Breast epithelium (tissue), 4 donors: ENCODE measurements at places on chromosomes 3 and 15.

DNA sequence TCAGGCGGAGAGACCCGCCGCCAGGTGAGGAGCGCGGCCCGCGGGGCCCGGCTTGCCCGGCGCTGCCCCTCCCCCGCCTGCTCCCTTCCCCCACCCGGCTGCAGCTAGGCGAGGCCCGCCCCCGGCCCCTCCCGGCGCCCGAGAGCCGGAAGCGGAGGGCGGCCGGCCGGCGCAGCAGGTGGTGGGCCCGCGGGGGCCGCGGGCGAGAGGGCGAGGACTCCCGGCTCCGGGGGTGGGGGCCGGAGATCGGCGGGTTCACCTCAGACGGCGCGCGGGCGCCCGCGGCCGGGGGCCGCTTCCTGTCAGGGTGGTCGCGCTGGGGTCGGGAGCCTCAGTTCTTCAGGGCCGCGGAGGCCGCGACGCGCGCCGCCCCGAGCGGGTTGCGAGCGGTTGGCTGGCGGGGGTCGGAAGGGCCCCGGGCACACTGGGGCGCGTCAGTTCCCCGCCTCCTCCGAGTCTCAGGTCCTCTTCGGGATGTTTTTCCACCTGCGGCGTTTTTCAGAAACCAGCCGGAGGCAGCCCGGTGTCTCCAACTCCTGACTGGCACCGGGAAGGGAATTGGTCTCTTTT is 395 bp downstream of the ZFAND6 start:
- H3K27ac ChIP-seq, result peak overlapping the region; percentile 98
- peak overlapping the region; percentile 95 for H3K4me3 ChIP-seq
- no peaks in the 10 kb centered on the region for H3K27me3 ChIP-seq
- H3K36me3 ChIP-seq, result no peaks in the 10 kb centered on the region
- H3K4me1 ChIP-seq, result no peaks in the 10 kb centered on the region

GRCh38 chr3:53114412-53115074 is 15.7 kb downstream of the RFT1 start:
- no peak for DNase-seq
- H3K36me3 ChIP-seq, result peaks cover 6% of the 10 kb centered on the region
- no peak overlapping the region for H3K4me3 ChIP-seq
- H3K27me3 ChIP-seq, result no peaks in the 10 kb centered on the region
- peaks cover 3% of the 10 kb centered on the region for H3K4me1 ChIP-seq
- no peak overlapping the region for H3K27ac ChIP-seq

- H3K4me1 ChIP-seq, result no peaks in the 10 kb centered on the region
- H3K27ac ChIP-seq, result peak overlapping the region; percentile 85
- no peaks in the 10 kb centered on the region for H3K36me3 ChIP-seq
- DNase-seq, result no peak
These were observed 619 bp downstream of the EIF2AK4 start for GRCh38 chr15:39934397-39935071.

GRCh38 chr3:126777366-126777765 is 73.3 kb downstream of the CHCHD6 start:
- H3K4me1 ChIP-seq, result no peaks in the 10 kb centered on the region
- H3K4me3 ChIP-seq, result no peak overlapping the region
- no peaks in the 10 kb centered on the region for H3K27me3 ChIP-seq
- no peak for DNase-seq

GRCh38 chr3:12831301-12831866 is 10.0 kb downstream of the RPL32 start:
- DNase-seq, result no peak
- H3K27ac ChIP-seq, result no peak overlapping the region
- H3K27me3 ChIP-seq, result no peaks in the 10 kb centered on the region
- peaks cover 17% of the 10 kb centered on the region for H3K36me3 ChIP-seq

GRCh38 chr15:67783303-67783702 is 42.0 kb upstream of the SKOR1 start:
- H3K4me3 ChIP-seq, result no peak overlapping the region
- H3K4me1 ChIP-seq, result no peaks in the 10 kb centered on the region
- no peak for DNase-seq
- H3K27ac ChIP-seq, result no peak overlapping the region
- H3K36me3 ChIP-seq, result no peaks in the 10 kb centered on the region
- H3K27me3 ChIP-seq, result no peaks in the 10 kb centered on the region

GRCh38 chr15:23444269-23444668 is 2.8 kb downstream of the GOLGA6L2 start:
- no peak overlapping the region for H3K4me3 ChIP-seq
- H3K36me3 ChIP-seq, result no peaks in the 10 kb centered on the region
- no peaks in the 10 kb centered on the region for H3K4me1 ChIP-seq
- no peaks in the 10 kb centered on the region for H3K27me3 ChIP-seq

DNA sequence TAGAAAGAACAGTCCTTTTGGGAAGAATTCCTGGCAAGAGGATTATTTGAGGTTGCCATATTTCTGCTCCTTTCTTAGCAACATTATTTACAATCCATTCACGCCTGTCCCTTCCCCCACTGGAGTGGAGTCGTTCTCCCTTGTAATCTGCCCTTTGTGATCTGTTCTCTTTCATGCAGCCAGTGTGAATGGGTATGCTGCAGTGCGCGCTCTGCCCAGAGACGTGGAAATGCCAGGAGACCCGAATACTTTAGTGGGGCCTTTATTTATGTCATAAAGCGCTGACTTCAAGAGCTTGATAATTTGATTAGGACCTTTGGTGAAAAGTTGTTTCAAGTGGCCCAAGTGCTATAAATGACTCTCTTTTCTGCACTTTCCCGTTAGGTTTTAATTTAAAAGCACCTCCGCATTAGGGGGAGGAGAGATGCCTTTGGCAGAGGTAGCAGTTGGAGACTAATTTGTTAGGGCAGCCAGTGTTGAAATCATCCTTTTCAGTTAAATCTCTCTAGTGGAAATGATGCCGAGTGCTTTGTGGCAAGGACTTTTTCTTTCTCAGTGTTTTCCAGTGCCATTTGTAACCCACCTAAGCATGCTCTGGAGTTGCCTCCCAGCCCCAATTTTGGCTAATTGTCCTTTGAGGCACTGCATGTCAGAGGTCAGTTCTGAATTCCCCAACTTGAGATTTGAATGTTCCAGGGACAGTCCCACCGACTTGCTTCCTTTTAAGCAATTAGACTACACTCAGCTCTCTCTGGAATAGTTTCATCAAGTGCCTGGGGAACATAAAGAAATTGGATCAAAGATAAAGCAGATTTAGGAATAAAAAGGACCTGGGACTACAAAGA is 52.4 kb downstream of the PSMD6 start:
- DNase-seq, result no peak
- peak overlapping the region; percentile 29 for H3K4me3 ChIP-seq
- no peaks in the 10 kb centered on the region for H3K36me3 ChIP-seq
- peaks cover 23% of the 10 kb centered on the region for H3K4me1 ChIP-seq
- no peaks in the 10 kb centered on the region for H3K27me3 ChIP-seq

DNA sequence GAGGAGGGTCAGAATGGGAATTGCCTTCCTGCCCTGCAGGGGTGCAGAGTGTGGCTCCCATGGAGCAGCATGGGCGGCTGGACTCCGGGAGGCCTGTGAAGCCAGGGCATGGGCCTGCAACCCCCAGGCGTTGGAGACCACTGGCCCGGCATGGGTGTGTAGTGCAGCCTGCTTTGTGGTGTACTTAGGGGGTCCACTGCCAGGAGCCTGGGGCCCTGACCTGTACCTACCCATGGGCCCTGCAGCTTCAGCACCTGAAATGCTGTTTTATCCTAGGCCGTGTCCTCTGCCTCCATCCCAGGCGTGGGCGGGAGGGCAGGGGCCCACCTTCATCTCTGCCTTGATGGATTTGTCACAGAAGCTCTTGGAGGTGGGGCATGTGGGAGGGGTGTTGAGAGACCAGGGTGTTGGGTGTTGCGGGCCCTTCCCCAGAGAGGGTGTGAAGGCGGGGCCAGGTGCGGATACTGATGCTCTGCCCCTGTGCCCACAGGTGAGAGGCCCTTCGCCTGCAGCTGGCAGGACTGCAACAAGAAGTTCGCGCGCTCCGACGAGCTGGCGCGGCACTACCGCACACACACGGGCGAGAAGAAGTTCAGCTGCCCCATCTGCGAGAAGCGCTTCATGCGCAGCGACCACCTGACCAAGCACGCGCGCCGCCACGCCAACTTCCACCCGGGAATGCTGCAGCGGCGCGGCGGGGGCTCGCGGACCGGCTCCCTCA is 45.0 kb downstream of the KLF13 start:
- no peaks in the 10 kb centered on the region for H3K4me1 ChIP-seq
- H3K4me3 ChIP-seq, result no peak overlapping the region
- no peaks in the 10 kb centered on the region for H3K27me3 ChIP-seq

- no peaks in the 10 kb centered on the region for H3K27me3 ChIP-seq
- no peak for DNase-seq
- H3K36me3 ChIP-seq, result no peaks in the 10 kb centered on the region
- H3K27ac ChIP-seq, result no peak overlapping the region
- H3K4me3 ChIP-seq, result no peak overlapping the region
- no peaks in the 10 kb centered on the region for H3K4me1 ChIP-seq
These were observed 313.3 kb downstream of the SATB1 start for GRCh38 chr3:18111796-18112232.

DNA sequence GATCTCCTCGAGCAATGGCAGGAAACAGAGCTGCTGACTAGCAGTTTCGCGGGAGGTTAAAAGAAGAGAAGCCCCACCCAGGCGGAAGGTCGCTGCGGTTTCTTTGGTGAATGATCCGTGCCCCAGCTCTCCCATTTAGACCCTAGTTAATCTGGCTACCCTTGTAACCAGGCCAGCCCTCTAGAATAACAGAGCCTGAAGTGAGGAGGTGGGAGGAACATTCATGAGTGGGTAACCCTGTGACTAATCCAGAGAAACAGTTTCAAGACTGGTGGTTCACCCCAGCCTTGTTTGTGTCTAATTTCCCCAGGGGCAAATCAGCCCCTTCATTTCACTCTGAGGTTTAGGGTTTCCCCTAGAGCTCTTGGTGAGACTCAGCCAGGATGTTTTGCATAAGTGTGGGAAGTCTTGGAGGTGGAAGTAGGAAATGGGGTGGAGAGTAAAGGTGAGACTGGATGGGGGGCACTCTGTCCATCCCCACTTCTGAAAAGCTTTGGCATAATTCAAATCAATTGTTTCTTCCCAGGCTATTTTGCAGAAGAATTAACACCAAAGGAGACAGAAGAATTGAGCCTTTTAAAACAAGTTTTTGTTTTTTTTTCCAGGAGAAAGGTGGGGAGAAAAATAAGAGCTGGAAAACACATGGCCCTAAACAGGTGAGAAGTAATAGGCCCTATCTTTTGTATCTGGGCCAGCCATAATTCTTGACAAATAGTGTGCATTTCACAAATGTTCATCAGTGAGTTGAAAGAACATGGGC is 303.1 kb downstream of the RPLP1 start:
- H3K36me3 ChIP-seq, result no peaks in the 10 kb centered on the region
- no peak overlapping the region for H3K27ac ChIP-seq
- no peaks in the 10 kb centered on the region for H3K27me3 ChIP-seq
- DNase-seq, result no peak
- H3K4me1 ChIP-seq, result no peaks in the 10 kb centered on the region
- H3K4me3 ChIP-seq, result no peak overlapping the region

DNA sequence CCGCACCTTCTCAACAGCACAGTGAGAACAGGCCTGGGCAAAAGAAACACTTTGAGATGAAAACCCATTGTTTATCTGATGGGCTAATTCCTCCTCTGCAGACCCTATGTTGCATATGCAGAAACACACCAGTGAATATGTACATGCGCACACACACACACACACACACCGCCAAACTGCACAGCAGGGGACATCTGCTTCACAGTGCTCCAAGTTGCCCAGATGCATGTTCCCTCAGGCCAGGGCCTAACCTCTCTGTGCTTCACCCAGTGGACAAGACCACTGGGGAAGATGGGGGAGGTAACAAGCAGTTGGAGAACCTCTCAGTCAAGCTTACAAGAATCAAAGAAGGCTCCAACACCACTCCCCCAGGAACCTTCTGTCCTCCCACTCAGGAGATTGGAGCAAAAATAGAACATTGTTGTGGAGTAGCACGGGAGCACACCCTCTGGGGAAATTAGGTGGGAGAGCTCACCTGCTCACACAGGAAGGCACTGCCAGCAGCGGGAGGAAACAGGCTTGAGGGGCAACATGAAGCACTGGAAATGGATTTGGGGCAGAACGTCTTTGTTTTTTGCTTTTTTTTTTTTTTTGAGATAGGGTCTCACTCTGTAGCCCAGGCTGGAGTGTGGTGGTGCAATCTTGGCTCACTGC is 13.0 kb downstream of the HCN4 start:
- no peaks in the 10 kb centered on the region for H3K36me3 ChIP-seq
- no peak overlapping the region for H3K27ac ChIP-seq
- no peaks in the 10 kb centered on the region for H3K4me1 ChIP-seq
- peaks cover 18% of the 10 kb centered on the region for H3K27me3 ChIP-seq
- no peak for DNase-seq

DNA sequence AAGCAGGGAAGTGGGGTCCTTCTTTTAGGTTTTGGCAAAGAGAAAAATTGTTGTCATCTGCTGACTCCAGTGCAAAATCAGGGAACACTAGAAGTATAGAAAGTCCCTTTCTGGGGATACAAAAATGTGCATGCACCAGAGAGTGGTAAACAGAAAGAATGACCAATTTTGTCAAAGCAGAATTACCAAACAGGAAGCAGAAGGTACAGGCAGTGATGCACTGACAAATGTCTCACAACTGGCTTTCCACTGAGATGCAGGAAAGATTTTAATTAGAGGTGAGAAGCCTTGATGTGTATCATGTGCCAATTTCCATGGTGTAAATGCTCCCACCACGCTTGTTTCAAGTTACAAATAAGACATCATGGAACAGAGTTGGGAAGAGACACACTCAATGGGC is 66.0 kb downstream of the TRIM69 start:
- no peaks in the 10 kb centered on the region for H3K36me3 ChIP-seq
- H3K27me3 ChIP-seq, result no peaks in the 10 kb centered on the region
- DNase-seq, result no peak
- no peak overlapping the region for H3K27ac ChIP-seq
